ENCODE measurements at places on chromosomes 1 and 21. TPM values are rescaled to one million over a fixed set of nuclear protein-coding genes. Genes with fewer than 3 reads are reported as not detected.

ROR1 gene
- total RNA-seq, result 27.3 TPM

LGR6 gene
- 0.28 TPM for total RNA-seq

KRTAP19-7 gene
- total RNA-seq, result not detected

PRAMEF1 gene
- not detected for total RNA-seq

CR1L gene
- total RNA-seq, result not detected

CRTC2 gene
- total RNA-seq, result 23.3 TPM

GRCh38 chr1:109272831-109273547 is 10.0 kb downstream of the PSRC1 start:
- no peak for DNase-seq

DNA sequence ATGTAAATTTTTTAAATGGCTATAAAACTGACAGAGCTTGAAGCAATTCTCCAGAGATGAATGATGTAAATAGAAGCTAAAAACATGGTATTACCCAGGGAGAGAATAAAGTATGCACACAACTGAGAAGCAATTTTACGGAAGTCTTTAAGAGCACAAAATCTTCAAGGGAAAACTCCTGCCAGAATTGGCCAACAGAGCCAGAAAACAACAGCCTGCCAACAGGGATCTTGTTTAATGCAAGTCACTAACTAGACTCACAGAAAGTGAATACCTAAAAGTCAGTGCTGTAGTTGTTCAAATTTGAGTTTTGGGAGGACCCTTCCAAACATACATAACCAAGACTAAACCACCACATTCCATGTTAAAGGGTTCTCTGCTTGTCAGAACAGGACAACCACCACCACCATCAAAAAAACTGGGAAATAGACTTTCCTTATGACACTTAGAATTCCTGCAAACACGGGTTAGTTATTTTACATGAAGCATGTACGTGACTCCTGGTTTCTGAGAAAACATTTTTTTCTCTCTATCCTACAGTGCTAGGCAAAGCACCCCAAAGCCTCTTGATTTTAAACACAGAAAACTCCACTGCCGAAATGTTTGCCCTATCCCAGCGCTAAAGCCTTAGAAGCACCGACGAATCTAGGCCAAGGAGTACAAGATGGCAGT is 1.6 kb downstream of the EPS15 start:
- DNase-seq, result no peak

GRCh38 chr1:157390651-157391050 is 161.7 kb downstream of the FCRL5 start:
- DNase-seq, result no peak

GRCh38 chr1:224733027-224733911 is 117.2 kb downstream of the CNIH3 start:
- no peak for DNase-seq

DNA sequence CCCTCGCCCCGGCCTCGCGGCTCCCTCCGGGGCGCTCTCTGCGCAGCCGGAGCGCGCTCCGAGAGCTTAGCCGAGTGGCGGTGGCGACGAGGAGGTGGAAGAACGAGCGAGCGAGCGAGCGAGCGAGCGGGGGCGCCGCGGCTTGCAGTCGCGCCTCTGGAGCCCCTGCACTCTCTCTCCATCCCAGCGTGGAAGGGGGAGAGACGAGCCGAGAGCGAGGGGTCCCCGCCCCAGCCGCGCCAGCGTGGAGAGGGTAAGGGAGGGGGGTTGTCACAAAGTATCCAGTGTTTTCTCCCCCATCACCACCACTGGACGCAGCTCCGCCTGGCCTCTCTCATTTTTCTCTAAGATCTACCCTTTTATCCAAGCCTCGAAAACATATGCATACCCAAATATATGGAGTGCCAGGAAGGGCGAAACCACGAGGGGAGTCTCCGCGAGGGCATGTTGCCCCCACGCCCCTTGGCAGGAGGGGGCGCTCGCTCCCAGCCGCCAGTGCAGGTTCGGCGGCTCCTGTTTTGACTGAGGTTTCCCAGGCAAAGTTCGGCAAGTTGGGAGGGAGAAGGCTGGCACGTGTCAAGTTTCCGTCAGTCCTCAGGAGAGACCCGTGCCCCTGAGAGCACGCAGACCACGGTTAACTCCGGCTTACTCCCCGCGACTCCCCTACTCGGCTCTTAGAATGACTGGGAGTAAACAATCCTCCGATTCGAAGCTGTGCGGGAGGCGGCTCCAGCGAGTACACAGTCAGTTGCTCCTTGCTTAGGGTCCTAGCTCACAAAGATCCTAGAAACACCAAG is 569 bp upstream of the DAB1 start:
- no peak for DNase-seq

DNA sequence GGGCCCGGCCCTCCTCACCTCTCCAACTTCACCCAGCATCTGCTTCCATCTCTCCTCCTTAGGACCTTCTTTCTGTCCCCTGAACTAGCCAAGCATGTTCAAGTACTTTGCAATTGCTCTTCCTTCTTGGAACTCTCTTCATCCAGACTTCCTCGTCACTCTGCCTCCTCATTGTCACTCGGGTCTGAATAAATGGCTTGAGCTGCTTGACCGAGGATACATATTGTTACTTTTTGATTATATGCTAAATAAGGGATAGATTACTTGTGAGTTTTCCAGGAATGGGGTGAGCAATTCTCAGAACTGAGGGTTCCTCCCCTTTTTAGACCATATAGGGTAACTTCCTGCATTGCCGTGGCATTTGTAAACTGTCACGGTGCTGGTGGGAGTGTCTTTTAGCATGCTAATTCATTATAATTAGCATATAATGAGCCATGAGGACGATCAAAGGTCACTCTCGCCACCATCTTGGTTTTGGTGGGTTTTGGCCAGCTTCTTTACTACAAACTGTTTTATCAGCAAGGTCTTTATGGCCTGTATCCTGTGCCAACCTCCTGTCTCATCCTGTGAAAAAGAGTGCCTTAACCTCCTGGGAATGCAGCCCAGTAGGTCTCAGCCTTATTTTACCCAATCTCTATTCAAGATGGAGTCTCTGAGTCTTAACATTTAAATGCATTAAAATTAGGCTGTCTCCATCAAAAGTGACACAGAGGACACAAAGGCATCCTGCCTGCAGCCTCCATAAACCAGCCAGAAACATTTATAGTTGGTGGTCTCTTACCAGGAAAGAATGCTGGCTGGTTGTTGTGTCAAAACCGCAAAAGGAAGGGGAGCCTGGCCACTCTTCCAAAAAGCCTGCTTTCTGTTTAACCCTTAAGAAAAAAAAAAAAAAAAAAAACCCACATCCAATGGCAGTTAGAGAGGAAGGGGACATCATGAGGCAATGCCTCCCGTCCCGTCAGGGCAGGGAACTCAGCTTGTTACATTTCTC is 179.3 kb downstream of the KAZN start:
- DNase-seq, result no peak

GRCh38 chr1:154663471-154664060 is 55.6 kb upstream of the ADAR start:
- DNase-seq, result no peak

Measured in sigmoid colon (tissue), 7 donors.